ENCODE measurements at places on chromosomes 13 and 19.
A peak's percentile ranks its signal among the peaks of the same experiment; 100 is the strongest.

GRCh38 chr13:81406639-81407292, 1065.8 kb upstream of the SPRY2 start:
- DNase-seq: no peak

- peak; percentile 6 for DNase-seq
Measured at GRCh38 chr13:42696191-42696590, 85.2 kb upstream of the FAM216B start.

GRCh38 chr19:51687791-51688670, 5.1 kb upstream of the SPACA6 start:
- DNase-seq: peak; percentile 19

- DNase-seq: no peak
Measured at GRCh38 chr13:44207476-44207875, 166.1 kb upstream of the SERP2 start.

GRCh38 chr19:51440052-51440451, 18.2 kb downstream of the SIGLEC8 start:
- no peak for DNase-seq

DNA sequence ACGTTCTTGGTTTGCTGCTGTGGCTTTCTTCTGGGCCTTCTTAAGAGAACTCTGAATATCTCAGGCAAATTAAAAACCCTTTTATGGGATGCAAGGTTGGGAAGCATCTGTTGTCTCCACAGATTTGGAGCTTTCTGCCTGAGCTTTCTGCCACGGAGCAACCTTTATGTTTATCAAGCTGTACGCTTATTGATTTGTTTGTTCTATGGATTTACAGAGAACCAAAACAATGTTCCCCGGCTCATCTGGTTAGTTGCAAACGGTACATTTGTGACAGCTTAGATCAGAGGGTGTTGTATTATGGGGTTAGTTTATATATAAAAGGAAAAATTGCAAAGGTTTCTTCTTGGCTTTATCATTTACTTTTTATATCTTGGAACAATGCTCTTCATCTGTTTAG, 479.6 kb downstream of the DIAPH3 start:
- no peak for DNase-seq

DNA sequence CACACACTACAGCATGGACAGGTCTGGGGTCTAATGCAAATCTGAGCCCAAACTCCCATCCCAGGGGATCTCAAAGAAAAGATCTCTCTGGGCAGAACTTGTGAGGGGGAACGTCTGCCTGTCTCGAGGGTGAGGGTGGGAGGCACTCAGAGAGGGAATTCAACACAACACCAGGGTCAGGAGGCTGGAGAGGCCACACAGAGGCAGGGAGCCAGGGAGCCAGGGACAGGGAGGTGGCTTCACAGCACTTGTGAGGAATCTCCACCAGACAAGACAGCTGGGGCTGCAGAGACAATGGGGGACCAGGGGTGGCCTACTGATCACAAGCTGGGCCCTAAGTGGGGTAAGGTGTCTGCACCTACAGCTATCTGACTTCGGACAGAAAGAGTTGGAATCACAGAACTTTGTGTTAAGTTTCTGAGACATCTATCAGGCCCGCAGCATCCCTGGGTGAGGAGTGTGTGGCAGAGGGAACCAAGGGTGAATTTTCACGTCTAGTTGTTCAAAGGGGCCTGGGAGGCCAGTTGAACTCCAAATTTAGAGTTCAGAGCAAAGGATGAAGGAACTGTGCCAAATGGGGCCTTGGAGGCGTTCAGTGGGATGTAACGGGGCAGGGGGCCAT, 12.7 kb upstream of the AKAP8L start:
- no peak for DNase-seq

GRCh38 chr13:93750676-93751075, 524.1 kb downstream of the GPC6 start:
- DNase-seq: no peak

GRCh38 chr13:33262997-33263396, 22.6 kb downstream of the STARD13 start:
- no peak for DNase-seq

- no peak for DNase-seq
Measured at GRCh38 chr19:38971672-38972071, 3.9 kb downstream of the FBXO17 start.

- DNase-seq: no peak
Measured at GRCh38 chr19:1482361-1483130, 3.5 kb upstream of the C19orf25 start.

- DNase-seq: peak; percentile 67
Measured at GRCh38 chr13:30865123-30866049, 40.7 kb upstream of the MEDAG start.

DNA sequence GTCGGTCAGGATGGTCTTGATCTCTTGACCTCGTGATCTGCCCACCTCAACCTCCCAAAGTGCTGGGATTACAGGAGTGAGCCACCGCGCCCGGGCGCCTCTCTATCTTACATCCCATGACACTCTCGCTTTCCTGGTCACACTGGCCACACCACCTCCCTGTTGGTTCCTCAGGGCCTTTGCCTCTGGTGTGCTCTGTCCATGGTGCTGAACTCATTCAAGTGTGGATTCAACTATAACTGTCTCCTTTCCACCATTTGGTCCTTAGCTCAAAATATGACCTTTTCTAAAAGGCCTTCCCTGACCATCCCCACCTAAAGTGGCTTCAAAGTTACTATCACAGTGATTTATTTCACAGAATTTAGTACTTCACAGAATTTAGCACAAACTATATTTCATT, 3.7 kb upstream of the SMIM17 start:
- no peak for DNase-seq

GRCh38 chr13:24004142-24004899, 107.0 kb upstream of the C1QTNF9B start:
- no peak for DNase-seq

- DNase-seq: no peak
Measured at GRCh38 chr13:112859128-112859816, 109.7 kb upstream of the MCF2L start.

DNA sequence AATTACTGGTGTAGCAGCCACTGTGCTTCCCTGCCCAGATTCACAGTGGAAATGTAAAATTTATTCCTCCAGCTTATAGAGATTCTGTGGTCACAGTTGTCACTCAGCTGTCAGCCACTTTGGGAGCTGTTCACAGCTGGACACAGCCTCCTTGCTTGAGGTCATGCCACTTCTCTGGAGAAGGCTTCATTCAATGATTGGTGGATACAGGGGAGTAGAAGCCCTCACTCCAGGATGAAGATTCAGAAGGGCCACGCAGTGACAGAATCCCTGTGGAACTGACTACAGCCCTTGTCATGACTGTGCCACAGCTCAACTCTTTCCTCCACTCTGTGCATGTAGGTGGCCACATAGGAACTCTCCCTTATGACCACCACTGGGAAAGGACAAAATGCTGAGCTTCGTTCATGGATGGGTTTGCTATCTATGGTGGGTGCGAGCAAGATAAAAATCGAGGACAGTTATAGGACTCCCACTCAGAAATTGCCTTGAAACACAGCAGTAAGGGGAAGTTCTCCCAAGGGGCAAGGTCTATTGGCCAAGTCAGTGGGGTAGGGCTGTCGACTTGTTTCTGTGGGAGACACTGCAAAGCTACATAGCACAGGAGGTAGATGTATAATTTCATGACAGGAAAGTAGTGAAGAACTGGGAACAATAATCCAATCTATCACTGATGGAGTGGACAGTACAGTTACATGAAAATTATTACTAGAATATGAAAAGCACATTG, 98.7 kb downstream of the CCNA1 start:
- DNase-seq: no peak

DNA sequence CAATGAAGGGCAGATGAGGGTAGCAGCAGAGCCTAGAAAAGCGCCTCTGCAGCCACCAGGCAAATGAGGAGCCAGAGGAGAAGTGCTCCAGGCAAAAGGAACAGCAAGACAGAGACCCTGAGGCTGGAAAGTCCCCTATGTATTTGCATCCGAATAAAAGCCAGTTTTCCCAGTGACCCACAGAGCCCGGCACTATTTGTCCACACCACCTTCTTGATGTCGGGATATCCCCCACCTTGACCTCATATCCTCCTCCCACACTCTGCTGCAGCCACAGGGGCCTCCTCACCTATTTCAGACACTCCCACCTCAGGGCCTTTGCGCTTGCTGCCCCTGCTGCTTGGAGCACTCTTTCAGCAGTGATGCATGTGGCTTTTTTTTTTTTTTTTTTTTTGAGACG, 6.6 kb downstream of the ATG4D start:
- DNase-seq: no peak

GRCh38 chr13:34349091-34349722, 531.3 kb downstream of the RFC3 start:
- peak; percentile 71 for DNase-seq

DNA sequence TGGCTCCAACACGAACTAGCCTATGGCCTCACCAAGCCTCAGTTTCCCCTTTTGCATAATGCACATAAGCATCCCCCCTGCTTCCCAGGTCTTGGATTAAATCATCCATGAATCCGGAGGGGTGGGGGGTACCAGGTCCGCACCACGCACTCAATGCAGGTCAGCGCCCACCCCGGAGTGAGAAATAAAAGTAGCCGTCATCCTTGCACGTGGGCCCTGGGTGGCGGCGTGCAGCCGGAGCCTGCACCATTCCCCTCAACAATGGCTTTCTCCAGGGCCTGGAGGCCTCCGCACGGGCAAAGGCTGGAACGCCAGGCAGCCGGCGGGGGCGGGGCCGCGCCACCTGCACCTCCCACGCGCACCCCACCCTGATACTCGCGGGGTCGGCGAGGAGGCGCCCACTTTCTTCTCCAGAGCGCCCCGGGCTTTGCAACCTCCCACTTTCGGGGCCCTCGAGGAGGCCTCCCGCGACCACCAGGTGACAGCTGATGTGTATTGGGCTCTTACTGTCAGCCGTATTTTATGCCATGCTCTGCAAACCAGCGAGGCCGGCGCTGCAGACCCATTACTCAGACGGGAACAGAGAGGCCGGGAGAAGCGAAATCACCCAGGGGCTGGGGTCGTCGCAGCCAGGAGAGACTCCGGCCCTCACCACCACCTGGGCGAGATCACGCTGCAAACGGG, 767 bp upstream of the GADD45B start:
- no peak for DNase-seq

DNA sequence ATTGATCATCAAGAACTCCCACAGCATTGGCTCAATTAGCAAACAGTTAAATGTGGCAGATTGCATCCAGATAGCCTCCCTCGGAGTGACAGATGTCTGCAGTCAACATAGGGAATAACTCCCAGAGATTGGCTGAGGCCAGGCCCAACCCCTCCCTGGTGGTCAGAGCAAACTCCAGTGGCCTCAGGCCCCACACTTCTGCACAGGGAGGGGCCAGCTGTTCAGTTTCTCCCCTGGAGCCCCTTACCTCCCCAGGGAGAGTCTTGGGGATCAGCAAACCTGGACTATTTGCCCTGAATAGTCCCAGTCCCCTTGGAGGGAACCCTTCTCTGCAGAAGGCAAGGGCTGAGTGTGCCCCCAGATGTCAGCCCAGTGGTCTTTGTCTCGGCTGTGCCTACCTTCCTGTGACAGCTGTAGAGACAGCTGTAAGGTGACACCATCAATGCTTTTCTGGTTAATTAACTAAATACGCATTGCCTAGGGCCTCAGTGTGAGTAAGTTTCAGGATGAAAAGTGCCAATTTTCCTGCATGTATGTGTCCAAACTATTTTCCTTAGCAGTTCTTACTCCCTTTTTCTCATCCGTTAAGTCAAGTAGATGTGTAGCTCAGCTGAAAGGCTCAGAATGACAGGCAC, 102.7 kb upstream of the UQCRFS1 start:
- no peak for DNase-seq

DNA sequence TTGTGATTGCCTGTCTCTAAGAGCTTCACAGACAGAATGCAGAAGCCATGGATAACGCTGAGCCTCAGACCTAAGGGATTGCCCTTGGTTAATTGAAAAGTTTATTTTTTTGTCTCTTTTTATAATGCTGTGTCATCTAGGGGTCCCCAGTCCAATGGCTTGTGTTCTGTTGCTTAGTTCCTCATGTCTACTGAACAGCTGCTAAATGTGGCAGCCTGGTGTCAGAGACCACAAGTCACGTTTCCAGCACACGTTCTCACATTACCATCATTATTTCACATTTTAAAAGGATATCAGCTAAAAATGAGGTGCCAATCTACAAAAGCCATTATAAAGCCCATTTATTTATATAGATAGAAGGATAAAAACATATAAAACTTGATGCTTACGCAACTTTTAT, 1362.0 kb downstream of the PCDH9 start:
- no peak for DNase-seq

DNA sequence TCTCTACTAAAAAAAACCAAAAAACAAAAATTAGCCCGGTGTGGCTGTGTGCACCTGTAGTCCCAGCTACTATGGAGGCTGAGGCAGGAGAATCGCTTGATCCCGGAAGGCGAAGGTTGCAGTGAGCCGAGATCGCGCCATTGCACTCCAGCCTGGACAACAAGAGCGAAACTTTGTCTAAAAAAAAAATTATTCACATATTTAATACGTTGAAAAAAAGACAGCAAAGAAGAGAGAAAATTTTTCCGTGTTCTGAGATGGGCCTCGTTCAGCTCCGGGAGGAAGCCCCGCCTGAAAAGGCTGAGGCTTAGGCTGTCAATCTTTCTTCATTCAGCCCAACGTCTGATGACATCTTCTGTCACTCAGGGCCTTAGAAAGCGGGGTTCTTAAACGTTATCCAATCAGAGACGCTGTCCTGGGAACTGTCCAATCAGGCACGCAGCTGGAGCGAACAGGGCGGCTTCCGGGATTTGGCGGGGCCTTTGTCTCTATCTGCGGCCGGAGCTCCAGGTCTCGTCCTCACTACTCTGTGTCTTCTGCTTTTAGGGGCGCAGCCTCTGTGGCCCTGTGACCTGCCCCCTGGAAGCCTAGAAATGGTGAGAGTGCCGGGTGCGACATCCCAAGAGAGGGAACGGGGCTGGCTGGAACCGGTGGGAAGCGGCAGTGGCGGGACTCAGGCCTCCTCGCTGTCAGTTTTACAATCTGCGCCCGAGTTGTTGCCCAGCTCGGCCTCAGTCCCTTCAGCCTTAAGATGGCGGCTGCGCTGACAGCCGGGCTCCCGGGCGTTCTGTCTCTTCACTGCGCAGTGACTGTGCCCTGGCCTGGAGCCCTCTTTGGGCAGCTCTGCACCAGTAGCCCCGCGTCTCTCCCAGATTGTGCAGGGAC, at the start of gene ZNF726:
Gene ZNF726 (plus strand): TSS at position 485 of the 885 bp plus-strand sequence. CDS start 109 bp downstream, at position 594.
- DNase-seq: peak; percentile 94

- DNase-seq: no peak
Measured at GRCh38 chr13:100381595-100382224, 206.9 kb downstream of the GGACT start.

DNA sequence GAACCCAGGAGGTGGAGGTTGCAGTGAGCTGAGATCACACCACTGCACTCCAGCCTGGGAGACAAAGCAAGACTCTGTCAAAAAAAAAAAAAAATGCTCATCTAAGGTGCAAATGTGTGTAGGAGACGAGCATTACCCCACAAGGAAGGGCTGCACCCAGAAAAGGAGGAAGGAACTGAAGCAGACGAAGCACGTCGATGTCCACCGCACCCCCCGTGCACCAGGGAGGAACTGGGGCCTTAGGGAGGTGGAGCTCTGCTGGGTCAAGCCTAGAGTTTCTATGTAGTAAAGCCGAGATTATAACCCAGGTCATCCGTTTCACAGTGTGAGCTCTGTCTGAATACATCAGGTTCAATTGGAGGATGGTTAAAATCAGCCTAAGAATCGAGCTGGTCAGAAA, 1.1 kb downstream of the VSTM1 start:
- no peak for DNase-seq
